Activated CD4-positive, alpha-beta memory T cell treated with anti-CD3 and anti-CD28 coated beads, Interleukin-2, amount 10 ng/mL, durations not matched to agents 7 days and 5 days (primary cell): ENCODE measurements at places on chromosomes 3 and 15. TPM values are rescaled to one million over a fixed set of nuclear protein-coding genes. Genes with fewer than 3 reads are reported as not detected.

CKMT1A gene
- total RNA-seq: not detected

GRCh38 chr3:66991459-66991858 lies 6.6 kb upstream of the KBTBD8 start:
- DNase-seq: no peak

GABRR3 gene
- not detected for total RNA-seq

SOX14 gene
- total RNA-seq: not detected

DNA sequence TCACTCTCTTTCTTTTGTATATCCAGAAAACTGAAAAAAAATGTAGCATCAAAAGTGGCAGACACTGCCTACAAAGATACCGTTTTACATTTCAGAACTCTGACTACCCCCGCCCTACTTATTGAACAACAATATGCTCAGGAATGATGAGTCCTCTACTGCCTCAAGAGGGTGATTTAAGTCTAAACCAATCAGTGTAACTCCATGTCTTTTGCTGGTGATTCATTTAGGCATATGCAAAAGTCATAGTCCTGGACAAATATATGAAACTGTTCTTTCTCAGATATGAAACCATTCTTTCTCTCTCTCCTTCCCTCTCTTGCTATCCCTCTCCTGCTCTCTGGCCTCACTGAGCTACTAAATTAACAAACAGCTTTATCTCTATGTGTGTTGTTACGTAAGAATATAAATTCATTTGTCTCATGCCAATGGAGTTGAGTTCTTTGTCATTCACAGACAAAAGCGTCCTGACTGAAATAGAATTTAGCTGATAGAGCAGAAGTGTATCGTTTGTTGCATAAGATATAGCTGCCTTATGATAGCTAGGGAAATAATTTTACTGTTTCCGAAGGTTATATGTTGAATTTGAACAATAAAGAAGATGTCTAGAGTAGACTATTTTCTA lies 133.7 kb upstream of the OSTN start:
- no peak for DNase-seq
